ENCODE measurements at places on chromosomes 6 and 20.
A peak's percentile ranks its signal among the peaks of the same experiment; 100 is the strongest.

- no peak for DNase-seq
These were observed 194.2 kb downstream of the PRL start for GRCh38 chr6:22102671-22103070.

DNA sequence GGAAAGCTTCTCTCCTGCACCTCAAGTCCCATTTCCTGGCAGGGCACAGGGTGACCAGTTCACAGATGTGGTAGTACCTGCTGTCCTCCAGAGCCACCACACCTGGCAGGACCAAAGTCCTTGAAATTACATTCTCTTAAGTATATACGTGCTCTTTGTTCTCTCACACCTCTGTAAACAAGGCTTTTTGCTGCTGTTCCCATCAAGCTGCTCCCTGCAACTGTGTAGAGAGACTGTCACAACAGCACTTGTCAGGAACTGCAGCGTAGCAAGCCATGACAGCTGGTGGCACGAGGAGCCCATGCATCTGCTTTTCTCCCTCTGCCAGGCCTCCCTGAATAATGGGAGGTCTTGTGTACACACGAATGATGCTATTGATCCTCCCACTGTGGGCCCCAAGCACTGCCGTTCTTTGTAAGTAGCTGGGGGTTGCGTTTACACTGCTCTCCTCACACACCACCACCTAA, 431.8 kb downstream of the CD83 start:
- no peak for DNase-seq

DNA sequence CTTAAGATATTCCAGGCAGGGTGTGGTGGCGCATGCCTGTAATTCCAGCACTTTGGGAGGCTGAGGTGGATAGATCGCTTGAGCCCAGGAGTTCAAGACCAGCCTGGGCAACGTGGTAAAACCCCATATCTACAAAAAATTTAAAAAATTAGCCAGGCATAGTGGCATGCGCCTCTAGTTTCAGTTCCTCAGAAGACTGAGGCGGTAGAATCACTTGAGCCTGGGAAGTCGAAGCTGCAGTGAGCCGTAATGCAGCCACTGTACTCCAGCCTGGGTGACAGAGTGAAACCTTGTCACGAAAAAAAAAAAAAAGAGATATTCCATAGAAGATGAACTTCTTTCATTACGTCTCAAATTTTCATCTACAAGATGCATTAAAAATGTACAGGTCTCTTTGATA, 46.7 kb upstream of the ISM1 start:
- no peak for DNase-seq

DNA sequence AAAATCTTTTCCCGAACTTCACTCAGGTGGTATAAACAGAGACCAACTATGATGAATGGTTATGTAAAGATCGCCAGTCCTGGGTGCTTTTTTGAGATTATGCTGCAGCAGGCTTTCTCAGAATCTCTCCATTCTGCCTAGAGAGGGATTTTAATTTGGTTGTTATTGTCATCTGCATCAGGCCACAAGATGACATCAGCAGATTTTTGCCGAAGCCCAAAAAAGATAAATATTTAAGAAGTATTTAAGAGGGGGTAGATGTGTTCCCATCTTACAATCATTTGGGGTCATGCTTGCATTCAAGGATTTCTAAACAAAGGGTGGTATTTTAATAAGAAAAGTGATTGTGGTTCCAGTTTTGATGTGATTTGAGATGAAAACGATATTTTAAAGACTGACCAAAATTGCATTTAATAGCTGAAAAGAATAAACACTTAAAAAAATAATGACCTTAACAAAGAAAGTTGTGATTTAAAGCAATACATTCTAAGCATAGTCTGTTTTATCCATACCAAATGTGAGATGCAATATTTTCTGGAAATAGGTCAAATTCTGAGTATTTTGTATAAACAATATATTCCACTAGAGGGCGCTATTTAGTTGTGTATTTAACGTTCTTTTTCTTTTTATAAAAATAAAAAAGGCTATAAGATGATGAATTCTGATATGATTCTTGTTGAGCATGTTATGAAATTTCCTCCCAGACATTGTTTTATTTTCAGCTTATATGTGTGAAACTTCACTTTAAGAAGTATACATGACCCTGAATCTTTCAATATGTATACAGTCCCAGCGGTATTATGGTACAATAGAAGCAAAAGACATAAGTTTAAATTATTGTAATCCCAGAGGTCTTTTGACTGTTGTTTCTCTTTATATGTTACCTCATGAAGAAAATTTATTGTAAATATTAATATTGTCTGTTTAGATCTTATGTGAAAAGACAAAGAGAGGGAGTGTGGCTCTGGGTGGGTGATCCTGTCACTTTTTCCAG, 51.0 kb upstream of the ZFP64 start:
- DNase-seq, result peak; percentile 6

- DNase-seq, result no peak
These were observed 64.3 kb downstream of the GPX5 start for GRCh38 chr6:28589957-28590349.

DNA sequence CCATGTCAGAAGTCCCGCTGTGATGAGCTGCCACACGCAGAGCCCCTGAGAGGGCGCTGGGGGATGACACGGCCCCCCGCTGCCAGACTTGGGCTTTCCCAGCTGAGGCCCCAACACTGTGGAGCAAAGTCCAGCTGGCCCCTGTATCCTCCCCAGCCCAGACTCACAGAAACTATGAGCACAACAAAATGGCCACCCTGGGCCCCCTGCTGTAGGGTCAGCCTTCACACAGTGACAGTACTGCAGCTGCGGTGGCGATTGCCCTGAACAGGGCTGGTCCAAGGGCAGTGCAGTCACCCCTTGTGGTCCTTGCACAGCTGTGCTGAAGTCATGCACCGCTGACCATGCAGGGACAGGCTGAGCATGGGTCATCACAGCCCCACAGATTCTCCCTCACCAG, 78.2 kb upstream of the CST7 start:
- no peak for DNase-seq

GRCh38 chr20:50580016-50580747, 70.0 kb downstream of the PTPN1 start:
- no peak for DNase-seq

DNA sequence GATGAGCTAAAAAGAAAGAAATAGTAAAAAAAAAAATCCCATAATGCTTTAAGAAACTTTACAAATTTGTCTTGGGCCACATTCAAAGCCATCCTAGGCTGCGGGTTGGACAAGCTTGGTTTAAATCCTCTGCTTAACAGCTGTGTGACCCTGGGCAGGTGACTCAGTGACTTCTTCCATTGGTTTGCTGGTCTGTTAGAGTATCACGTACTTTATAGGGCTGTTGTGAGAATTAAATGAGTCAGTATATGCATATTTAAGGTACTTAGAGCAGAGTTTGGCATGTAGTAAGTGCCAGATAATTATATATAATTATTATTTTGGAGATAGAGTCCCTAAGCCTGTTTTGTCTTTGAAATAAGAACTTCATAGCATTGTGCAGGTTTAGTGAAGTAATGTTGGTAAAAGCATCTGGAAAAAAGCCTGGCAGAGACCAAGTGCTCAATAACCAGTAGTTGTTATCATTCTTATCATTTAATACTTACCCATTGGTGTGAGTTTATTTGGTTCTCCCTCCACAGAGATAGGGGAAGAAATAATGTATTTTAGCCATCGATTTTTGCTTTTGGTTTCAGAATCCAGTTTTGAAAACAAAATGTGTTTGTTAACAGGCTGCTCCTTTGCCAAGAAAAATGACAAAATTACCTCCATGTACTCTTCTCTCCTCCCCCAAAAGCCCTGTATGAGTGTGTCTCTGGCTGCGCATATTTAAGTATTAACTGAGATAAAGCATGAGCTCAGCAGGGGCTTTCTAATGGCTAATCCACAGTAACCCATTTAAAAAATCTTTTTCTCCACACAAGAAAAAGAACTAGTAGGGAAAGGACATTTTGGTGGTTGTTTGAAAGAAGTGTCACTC, 67.2 kb downstream of the FOXO3 start:
- DNase-seq, result no peak

DNA sequence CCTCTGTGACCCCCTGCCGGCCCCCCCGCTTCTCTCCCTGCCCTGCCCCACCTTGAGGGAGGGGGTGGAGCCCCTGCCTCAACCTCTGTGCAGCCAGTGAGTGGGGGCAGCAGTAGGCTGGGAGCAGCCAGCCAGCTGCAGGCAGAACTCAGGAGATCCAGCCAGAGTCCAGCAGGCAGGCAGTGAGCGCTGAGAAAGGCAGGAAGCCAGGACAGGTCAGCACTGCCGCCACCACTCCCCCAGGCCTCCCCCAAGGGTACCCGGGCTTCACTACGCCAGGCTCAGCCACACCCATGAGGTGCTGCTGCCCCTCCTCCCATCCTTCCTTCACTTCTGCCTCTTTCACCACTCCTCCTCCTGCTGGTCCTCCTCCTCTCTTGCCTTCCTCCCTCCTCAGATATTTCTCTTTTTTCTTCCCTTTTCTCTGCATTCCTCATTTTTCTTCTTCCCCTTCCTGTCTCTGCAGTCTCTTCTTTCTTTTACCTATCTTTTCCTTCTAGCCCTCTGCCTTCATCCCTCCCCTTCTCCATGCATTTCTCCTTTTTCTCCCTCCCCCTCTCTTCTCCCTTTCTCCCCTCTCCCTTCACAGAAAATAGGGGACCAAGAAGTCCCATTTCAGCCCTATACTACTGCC, 11.5 kb downstream of the TMEM63B start:
- DNase-seq, result no peak

DNA sequence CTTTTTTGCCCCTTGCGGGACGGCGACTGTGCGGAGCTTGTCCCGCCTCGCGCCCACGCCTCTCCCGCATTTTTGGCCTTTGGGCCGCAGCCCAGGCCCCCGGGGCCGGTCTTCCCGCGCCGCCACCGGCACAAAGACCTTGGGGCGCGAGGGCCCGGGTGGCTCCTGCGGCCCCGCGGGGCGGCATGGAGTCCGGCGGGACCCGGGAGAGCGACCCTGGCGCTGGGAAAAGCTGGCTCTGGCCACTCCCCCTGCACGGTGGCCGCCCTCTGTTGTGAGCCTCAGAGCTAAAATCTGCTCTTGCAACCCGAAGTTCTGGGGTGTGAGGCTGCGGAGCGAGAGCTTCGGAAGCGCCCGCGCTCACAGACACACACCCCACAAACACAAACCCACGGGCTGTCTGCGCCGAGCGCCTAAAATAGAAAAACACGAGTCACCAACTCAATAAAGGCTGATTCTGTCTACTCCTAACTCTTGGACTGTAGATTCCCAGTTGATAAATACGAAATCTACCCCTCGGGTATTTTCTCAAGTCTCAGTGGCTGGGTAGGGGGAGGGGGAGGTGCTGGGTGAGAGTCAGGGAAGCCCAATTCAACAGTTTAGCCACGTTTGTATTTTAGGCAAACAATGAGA, 496 bp upstream of the BEND3 start:
- no peak for DNase-seq

DNA sequence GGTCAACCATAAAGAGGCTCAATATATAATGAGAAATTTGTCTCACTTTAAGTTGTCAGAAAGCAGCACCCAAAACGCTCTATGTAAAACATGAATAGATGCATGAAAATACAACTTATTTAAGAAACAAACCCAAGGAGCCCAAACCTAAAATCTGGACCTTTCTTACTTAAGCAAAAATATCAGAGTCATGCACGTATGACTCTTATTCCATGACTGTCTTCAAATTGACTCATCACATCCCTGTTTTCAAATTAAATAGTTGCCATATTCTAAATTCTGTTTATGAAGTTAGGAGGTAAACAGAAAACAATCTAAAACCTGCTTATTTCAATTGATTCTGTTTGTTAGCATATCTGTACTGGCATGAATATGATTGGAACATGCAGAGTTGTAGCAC, 42.1 kb downstream of the ANKRD6 start:
- DNase-seq, result no peak

All from amniotic stem cell (primary cell).